ENCODE measurements at places on chromosomes 7 and 10.

DNA sequence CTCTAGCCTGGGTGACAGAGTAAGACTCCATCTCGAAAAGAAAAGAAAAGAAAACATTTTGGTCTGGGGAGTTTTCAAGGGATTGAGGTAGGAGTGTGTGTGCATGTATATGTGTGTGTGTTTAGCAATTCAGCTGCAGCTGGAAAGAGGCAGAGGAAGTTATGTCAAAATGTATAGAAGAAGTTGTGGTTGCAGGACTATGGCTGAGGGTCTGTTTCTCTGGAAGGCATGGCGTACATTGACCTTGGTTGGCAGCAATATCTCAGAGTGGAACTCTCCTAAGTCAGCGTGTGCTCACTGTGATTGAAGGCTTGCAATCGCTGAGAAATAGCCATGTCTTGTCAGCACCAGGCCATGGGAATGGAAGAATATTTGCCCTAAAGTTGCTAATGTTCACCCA, 28.6 kb upstream of the RHBDD2 start:
- DNase-seq = peak; percentile 81

DNA sequence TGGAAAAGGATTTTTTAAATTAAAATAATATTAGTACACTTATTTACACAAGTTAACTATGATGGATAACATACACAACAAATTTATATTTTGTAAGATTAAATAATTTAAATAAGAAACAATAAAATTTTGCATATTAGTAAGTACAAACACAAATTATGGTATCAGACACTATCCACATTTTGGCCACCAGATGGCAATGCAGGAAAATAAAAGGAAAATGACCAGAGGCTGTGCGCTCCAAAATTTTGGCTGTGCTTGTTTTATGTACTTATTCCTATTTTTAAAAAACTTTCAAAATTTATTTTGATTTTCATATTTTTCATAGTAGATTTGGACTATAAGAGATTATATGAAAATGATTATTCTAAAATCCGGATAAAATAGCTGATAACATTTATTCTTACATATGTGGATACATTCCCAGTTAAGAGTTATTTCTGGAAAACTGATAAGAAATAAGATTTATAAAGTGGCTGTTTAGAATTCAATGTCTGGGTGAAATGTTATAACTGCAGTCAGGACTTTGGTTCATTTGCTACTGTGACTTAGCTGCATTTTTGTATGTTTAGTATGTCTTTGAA, 274.7 kb upstream of the HGF start:
- DNase-seq = peak; percentile 19

DNA sequence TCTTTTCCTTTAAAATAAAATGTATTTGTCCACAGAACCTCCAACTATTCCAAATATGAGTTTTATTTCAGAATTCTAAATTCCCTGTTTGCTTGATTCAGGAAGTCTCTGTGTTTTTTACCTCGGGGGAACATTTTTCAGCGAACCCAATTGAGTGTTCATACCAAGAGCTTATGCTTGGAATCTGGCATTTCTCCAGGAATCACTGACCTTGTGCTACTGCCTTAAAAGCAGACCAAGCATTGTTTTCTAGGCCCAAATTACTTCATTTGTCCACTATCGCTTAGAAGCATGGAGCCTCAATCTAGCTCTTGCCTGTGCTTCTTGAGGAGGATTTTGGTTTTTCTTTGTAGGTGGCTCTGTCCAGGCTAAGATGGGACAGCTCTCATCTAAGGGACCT, 59.4 kb downstream of the EBLN1 start:
- no peak for DNase-seq

DNA sequence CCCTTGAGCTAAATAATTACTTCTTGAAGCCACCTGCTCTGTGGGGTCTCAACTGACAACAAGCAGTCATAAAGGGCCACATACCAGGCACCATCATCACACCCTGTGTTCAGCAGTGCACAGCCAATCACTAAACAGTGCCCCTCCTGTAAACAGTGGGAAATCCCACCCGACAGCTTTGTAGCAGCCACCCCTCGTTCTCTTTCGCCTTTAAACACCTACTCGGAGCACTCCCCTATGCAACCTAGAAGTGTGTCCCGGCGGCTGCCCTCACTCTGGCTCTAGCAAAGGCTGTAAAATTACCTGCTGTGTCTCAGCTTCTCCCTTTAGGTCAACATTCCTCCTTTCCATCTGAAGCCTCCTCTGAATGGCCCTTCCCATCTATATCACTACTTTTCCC, 111.9 kb downstream of the TCERG1L start:
- no peak for DNase-seq

DNA sequence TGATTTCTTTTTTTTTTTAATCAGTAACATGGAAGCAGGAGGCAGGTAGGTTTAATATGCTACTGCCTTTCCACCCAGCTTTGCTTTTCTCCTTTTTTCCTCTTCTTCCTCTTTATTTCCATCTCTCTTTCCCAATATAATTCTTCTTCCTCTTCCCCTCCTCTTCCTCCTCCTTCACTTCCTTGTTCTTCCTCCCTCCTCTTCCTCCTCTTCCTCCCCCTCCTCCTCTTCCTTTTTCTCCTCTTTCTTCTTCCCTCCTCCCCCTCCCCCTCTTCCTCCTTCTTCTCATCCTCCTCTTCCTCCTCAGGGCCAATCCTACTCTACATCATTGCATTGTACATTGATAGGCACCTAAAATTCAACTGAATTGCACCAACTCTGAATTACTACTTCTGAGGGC, 11.4 kb downstream of the ZNF503 start:
- DNase-seq = no peak

- DNase-seq = no peak
Measured at GRCh38 chr7:146681487-146681886, 564.9 kb downstream of the CNTNAP2 start.

DNA sequence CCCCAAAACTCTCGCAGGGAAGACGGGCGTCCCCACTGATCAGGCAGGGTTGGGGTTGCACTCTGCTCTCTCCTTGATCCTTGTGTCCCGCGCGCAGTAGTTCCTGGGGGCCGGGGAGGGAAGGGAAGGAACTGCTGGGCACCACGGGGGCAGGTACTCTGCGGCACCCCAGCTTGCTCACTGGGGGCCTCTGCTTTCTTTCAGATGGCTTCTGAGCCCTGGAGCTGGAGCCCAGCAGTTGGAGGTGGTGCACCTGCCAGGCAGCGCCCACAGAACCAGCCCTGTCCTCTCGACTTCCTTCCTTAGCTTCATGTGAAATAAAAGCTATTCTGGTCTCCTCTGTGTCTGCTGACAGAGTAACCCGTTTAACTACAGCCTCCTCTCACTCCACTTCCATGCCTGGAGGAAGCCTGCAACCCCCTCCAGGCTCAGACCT, 12.2 kb downstream of the PLAC9 start:
- DNase-seq = no peak

GRCh38 chr10:44196008-44196320, 188.9 kb downstream of the CXCL12 start:
- no peak for DNase-seq

GRCh38 chr7:159027056-159027788, 117.4 kb downstream of the VIPR2 start:
- no peak for DNase-seq

DNA sequence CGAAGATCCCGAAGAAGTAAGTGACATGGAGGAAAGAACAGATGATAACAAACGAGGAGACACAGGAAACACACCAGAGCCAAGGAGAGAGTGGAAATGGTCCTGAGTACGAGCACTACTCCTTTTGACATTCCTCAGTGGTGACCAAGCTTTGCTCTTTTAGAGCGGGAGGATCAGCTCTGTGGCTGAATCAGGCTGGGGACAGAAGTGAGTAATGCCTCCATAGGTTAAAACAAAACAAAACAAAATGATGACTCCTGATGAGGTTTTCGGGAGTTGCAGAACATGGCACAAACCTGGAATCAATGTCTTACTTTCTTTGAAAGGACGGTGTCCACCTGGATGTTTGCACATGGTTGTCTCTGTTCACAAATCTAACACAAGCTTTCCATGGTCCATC, 30.3 kb upstream of the TCF7L2 start:
- no peak for DNase-seq

DNA sequence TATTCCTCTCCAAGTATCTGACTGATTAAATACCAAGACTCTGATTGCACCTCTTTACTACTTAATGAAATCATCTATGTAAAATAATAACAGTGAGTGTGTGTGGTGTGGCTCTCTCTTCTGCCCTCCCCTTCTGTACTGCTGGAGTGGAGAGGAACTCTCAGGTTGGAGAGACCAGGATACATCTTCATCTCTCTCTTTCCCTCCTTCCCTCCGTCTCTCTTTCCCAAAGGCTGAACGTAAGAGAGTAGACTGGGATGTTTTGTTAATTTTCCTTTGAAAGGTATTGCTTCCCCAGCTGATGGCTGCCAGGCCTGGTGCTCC, 272 bp upstream of the GJC3 start:
- no peak for DNase-seq

- no peak for DNase-seq
Measured at GRCh38 chr10:8628351-8628750, 573.9 kb downstream of the GATA3 start.

DNA sequence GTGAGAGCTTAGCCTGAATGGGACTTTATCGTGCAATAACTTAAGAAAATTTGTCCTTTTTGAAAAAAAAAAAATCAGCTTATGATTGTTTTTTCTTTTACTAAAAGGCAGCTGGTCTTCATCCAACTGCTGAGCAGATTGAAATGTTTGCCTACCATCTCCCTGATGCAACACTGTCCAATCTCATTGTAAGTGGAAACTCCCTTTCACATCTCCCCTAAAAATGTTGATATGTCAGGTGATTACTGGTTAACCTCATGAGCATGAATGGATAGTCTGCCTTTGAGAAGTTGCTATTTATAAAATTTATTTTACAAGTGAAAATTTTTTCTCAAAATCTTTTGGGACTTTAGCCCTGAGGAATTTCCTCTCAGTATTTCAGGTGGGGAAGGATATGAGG, 17.8 kb upstream of the HKDC1 start:
- DNase-seq = no peak

DNA sequence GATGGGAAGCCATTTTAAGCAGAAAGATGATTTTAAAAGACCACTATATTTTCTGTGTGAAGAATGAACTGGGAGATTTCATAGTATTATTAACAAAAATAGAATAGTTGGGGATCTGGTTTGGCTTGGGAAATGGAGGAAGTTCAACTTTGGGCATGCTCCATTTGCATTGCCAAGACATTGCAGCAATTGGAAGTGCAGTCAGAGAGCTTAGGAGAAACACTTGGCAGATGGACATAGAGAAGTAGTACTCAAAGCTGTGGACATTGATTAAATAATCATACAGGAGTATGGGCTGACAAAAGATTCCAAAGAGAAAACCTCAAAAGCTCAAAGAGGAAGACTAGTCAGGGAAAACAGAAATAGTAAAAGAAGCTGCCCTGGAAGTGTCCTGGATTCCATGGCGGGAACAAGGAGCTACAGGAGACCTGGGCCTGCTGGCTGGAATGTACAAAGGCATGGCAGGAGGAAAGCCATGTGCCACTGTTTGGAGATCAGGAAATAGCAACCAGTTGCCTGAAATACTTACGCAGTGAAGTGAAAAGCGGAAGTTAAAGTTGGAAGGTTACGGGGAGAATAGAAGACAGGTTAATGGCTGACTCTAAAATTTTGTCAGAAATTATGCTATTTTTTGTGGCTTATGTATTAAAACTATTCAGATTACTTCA, 93.6 kb upstream of the MXI1 start:
- peak; percentile 14 for DNase-seq

GRCh38 chr10:13340626-13341376, 7.3 kb downstream of the SEPHS1 start:
- no peak for DNase-seq

- peak; percentile 85 for DNase-seq
Measured at GRCh38 chr7:131231381-131232220, 96.1 kb upstream of the MKLN1 start.

GRCh38 chr10:94500063-94500462, 45.5 kb upstream of the HELLS start:
- no peak for DNase-seq

DNA sequence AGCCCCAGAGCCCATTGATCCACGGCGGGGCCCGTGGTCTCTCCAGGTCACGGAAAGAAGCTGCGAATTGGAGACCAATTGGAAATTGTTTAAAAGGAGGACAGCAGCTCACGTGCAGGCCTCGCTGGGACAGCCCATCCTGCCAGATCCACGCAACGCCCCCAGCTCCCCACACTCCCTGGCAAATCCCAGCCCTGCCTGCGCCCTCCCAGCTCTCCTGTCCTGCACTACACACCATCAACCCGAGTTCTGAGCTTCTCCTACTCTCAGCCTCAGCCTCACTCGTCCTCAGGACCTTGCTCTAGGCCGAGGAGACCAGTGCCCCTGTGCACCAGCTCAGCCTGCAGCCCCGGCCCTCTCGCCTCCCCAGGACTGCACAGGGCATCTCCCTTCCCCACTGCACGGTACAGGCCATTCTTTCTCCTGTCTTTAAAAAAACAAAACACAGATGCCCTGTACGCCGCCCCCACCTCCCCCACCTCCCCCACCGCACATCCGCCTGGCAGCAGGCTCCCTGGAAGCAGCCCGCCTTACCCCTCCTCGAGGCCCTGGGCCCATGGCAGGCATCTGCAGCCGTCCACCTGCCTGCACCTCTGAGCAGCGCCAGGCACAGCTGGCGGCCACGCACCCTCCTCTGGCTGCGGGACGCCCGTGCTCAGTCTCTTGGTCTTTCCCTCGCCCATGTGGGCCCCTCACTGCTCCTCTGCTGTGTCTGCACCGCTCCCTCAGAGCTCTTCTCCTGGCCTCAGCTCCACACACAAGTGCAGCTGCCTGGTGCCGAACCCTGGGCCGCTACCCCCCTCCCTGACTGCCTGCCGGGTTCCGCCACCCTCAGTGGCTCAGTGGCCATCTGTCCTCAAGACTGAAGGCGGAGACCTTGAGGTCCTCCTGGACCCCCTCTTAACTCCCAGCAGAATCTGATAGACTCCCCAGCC, 48.5 kb upstream of the SUN1 start:
- DNase-seq = no peak

- DNase-seq = no peak
Measured at GRCh38 chr10:79437111-79437814, 8.2 kb downstream of the ZCCHC24 start.

DNA sequence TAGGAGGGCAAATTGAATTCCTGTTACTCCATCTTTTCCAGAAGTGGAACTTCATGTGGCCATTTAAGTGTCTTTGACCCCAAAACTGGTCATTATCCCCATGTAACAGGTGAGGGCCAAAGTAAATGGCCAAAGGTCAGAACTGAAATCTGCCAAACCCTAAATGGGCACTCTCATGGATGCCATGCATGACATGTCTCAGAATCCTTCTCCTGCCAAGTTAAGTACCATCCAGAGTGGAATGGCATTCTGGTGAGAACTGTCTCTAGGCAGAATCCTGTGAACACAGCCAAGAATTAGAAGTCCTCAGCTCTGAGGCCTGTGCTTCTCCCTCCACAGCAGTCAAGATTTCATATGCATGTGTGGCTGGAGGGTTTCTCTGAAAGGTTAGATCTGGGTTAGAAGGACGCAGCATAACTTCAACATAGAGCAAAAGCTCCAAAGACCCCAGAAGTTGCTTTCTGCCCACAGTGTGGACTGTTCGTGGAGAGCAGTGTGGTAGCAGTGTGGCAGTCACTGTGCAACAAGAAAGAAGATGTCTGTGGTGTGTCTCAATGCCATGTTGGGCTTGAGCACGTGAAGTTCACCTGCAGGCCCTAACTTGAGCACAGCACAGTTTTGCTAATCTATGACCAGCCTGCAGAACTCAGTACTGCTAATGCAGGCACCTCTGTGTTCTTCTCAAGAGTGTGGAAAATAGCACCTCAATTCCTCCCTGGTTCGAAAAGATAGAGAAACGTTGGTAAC, 121.3 kb downstream of the ADCY1 start:
- no peak for DNase-seq
